Activated naive CD4-positive, alpha-beta T cell treated with anti-CD3 and anti-CD28 coated beads, Interleukin-2, amount 10 ng/mL, durations not matched to agents 7 days and 5 days (primary cell): ENCODE measurements at places on chromosomes 7 and 10.

GRCh38 chr7:83486957-83487356 lies 162.0 kb downstream of the SEMA3E start:
- H3K4me1 ChIP-seq: no peaks in the 10 kb centered on the region
- H3K27me3 ChIP-seq: no peaks in the 10 kb centered on the region
- no peaks in the 10 kb centered on the region for H3K36me3 ChIP-seq

- H3K4me3 ChIP-seq: no peak overlapping the region
- no peak for DNase-seq
- no peaks in the 10 kb centered on the region for H3K4me1 ChIP-seq
Measured at GRCh38 chr7:9854605-9855004, 1119.1 kb upstream of the PHF14 start.

GRCh38 chr7:19491821-19492452 lies 216.9 kb downstream of the POLR1F start:
- H3K27ac ChIP-seq: no peak overlapping the region
- no peaks in the 10 kb centered on the region for H3K27me3 ChIP-seq
- H3K4me3 ChIP-seq: no peak overlapping the region
- no peaks in the 10 kb centered on the region for H3K36me3 ChIP-seq
- DNase-seq: no peak

- no peaks in the 10 kb centered on the region for H3K4me1 ChIP-seq
- no peaks in the 10 kb centered on the region for H3K36me3 ChIP-seq
- H3K4me3 ChIP-seq: no peak overlapping the region
- no peak overlapping the region for H3K27ac ChIP-seq
- DNase-seq: no peak
Measured at GRCh38 chr10:95782318-95782717, 26.4 kb downstream of the ENTPD1 start.

DNA sequence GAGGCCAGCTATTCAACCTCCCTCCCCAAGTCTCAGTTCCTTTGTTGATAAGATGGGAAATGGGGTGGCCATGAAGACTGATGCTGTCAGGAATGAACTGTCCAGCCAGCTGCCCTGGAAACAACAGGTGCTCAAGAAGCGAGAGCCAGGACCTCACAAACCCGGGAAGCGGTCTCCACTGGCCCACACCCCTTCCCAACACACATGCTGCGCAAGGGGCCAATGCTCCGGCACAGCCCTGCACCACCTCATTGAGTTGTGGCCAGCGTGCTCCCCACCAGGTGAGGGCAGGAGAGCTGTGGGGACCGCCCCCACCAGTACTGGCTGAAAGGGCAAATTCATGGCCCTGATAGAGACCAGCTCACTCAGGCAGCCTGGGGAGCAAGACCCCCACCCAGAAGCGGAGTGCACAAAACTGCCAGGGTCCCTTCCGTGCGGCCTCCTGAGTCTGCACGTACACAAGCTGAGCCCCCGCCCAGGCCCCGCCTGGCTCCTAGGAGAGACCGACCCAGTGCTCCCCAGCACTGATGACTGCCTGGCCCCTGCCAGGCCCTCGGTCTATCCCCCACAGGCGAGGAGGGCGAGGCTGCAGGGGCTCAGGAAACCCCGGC lies 216.6 kb downstream of the MAD1L1 start:
- no peak overlapping the region for H3K27ac ChIP-seq
- H3K27me3 ChIP-seq: no peaks in the 10 kb centered on the region
- peaks cover 22% of the 10 kb centered on the region for H3K4me1 ChIP-seq
- no peak overlapping the region for H3K4me3 ChIP-seq
- peaks cover 4% of the 10 kb centered on the region for H3K36me3 ChIP-seq

- no peak overlapping the region for H3K4me3 ChIP-seq
- H3K4me1 ChIP-seq: peaks cover 80% of the 10 kb centered on the region
- no peaks in the 10 kb centered on the region for H3K27me3 ChIP-seq
- no peak for DNase-seq
- peaks cover 59% of the 10 kb centered on the region for H3K36me3 ChIP-seq
Measured at GRCh38 chr7:130945411-130945811, 211.4 kb upstream of the KLF14 start.

DNA sequence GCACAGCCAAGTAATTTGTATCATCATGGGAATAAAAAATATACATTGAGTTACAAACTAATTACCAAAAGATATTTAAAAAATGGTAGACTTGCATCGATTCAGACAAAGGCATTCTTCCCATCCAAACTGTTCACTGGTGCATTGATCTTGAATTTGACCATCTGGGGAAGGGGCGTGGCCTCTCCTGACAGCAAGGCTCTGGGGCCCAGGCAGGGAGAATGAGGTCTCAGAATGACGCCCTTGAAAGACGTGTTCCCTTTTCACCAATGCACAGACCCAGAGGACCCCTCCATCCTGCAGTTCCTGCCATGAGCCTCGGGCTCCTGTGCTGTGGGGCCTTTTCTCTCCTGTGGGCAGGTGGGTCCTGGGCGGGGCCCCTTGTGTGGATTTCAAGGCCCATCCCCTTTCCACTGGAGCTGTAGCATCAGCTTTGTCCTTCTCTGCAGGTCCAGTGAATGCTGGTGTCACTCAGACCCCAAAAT lies 91.1 kb upstream of the PRSS58 start:
- H3K4me3 ChIP-seq: no peak overlapping the region
- no peak for DNase-seq
- H3K27ac ChIP-seq: no peak overlapping the region
- peaks cover 46% of the 10 kb centered on the region for H3K4me1 ChIP-seq
- H3K27me3 ChIP-seq: peaks cover 24% of the 10 kb centered on the region

DNA sequence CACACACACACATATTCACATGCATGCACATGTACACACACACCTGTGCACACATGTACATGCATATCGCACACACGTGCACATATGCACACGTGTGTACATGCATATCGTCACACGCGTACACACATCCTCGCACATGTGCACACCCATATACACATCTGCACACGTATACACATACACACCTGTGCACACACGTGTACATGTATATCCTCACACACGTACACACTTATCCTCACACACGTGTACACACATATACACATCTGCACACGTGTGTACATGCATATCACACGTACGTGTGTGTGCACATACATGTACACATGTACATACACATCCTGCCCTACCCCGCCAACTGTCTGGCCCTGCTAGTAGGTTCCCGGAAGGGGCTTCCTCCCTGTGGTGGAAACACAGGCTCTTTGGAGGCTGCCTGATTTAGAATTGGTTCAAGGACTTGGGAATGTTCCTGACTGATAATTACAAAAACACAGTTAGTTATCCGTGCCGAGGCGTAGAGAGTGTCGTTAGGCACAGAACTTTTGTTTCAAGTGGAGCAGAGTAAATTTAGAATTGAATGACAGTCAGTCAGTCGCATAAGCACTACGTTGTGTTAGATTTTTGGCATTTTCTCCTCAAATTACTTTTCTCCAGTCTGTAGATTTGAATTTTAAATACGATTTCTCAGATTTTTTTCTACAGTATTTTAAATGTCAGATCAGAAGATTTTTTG lies 18.5 kb upstream of the PRKAR1B start:
- no peak overlapping the region for H3K27ac ChIP-seq
- H3K36me3 ChIP-seq: peaks cover 32% of the 10 kb centered on the region
- no peak for DNase-seq
- no peaks in the 10 kb centered on the region for H3K27me3 ChIP-seq

DNA sequence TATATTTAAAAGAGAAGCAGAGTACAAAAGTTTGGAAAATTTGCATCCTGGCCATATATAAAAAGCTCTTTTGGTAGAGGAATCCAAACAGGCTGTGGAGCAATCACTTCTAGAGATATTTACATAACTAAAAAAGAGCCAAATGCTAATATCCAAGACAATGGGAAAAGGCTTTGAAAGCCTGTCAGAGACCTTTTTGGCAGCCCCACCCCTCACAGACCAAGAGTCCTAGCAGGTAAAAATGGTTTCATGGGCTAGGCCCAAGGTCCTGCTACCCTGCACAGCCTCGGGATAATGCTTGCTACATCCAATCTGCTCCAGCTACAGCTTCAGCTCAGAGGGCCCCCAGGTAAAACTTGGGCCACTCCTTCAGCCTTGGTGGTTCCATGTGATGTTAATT lies 430.2 kb upstream of the KCND2 start:
- H3K4me1 ChIP-seq: no peaks in the 10 kb centered on the region
- no peak overlapping the region for H3K4me3 ChIP-seq
- no peak overlapping the region for H3K27ac ChIP-seq
- no peak for DNase-seq
- H3K27me3 ChIP-seq: no peaks in the 10 kb centered on the region

GRCh38 chr7:38855386-38855785 lies 53.6 kb downstream of the VPS41 start:
- H3K27ac ChIP-seq: peak overlapping the region; percentile 43
- H3K36me3 ChIP-seq: peaks cover 6% of the 10 kb centered on the region
- H3K4me3 ChIP-seq: no peak overlapping the region
- no peak for DNase-seq

DNA sequence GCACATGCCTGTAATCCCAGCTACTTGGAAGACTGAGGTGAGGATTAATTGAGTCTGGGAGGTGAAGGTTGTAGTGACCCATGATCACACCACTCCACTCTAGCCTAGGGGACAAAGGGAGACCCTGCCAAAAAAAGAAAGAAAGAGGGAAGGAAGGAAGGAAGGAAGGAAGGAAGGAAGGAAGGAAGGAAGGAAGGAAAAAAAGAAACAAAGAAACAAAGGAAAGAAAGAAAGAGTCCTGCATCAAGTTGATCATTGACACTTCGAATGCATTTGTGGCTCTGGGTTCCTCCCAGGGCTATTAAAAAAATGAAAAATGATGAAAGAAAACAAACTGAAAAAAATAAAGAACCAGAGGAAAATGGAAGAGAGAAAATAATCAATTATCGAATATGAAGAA lies 3.9 kb upstream of the PRRT4 start:
- DNase-seq: no peak
- H3K36me3 ChIP-seq: no peaks in the 10 kb centered on the region
- H3K27ac ChIP-seq: no peak overlapping the region
- H3K27me3 ChIP-seq: peaks cover 70% of the 10 kb centered on the region
- H3K4me1 ChIP-seq: peaks cover 21% of the 10 kb centered on the region

DNA sequence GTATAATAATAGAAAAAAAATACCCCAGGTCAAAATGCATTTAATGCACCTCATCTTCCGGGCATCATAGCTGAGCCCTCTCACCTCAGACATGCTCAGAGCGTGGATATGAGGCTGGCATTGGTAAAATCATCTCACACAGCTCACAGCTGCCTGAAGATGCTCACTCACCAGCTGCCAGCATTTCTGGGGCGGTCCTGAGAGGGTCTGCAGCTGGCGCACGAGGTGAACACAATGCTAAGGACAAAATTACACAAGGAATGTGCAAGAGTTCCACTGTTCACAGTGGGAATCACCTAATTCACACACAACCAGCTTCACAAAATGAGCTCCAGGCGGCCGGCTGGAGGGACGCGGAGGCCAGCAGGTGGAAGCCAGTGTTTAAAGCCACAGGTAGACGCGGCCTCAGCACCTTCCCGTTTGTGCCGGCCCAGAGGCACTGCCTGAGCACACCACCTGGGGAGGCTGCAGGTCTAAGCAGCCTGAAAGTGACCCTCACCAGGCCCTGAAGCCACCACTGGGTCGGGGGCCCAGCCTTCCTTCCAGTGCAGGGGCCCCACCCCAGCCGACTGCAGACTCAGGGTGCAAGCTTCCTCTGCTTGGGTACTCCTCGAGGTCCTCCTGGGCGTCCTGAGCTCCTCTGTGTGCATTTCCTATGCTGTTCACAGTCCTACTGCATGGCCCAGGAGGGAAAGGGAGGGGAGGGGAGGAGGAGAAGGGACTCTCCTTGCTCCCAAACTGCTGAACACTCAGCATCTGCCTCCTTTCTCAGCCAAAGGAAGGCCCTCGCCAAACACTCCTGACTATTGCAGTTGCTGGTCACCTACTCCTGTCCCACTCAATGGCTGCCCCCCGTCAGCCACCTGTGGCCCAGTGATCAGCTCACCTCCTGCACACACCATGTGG lies 61.2 kb upstream of the FAM20C start:
- no peak overlapping the region for H3K27ac ChIP-seq
- no peaks in the 10 kb centered on the region for H3K4me1 ChIP-seq
- no peaks in the 10 kb centered on the region for H3K36me3 ChIP-seq
- DNase-seq: no peak
- H3K27me3 ChIP-seq: peaks cover 4% of the 10 kb centered on the region
